ENCODE measurements at places on chromosomes 2 and 18. TPM values are rescaled to one million over a fixed set of nuclear protein-coding genes. Genes with fewer than 3 reads are reported as not detected.

- no peak for DNase-seq
These were observed 94.2 kb upstream of the SP3 start for GRCh38 chr2:174059178-174059883.

- peak; percentile 47 for DNase-seq
These were observed 14.9 kb upstream of the SNED1 start for GRCh38 chr2:240983361-240983995.

GRCh38 chr2:190996338-190996946 lies 17.5 kb downstream of the STAT1 start:
- DNase-seq = no peak

DNA sequence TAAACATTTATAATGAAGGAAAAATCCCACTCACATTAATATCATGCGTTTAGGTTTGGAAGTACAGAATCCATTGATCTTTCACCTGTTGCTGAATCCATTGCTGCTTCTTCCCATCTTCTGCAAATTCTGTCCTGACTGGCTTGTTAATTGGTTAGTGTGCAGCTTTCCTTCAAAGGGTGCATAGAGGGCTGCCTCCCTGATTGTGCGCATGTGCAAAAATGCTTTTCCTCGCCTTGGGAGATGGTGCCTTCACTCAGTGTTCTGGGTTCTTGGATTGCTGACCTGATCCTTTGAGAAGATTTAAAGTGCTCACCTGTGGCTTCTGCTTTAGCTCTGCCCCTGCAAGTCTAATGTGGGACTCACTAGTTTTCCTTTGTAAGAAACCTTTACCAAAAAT lies 231.2 kb downstream of the SNTG2 start:
- DNase-seq = no peak

- no peak for DNase-seq
These were observed 11.7 kb downstream of the FZD5 start for GRCh38 chr2:207758025-207758424.

GRCh38 chr18:23529604-23530003 lies 26.3 kb downstream of the RMC1 start:
- DNase-seq = no peak

DNA sequence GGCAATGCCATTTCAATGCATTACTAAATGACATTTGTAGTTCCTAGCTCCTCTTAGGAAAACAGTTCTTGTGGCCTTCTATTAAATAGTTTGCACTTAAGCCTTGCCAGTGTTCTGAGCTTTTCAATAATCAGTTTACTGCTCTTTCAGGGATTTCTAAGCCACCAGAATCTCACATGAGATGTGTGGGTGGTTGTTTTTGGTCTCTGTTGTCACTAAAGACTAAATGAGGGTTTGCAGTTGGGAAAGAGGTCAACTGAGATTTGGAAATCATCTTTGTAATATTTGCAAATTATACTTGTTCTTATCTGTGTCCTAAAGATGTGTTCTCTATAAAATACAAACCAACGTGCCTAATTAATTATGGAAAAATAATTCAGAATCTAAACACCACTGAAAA lies 45.3 kb downstream of the HADHB start:
- no peak for DNase-seq

GRCh38 chr18:67513280-67513679 lies 3.2 kb downstream of the DSEL start:
- no peak for DNase-seq

DNA sequence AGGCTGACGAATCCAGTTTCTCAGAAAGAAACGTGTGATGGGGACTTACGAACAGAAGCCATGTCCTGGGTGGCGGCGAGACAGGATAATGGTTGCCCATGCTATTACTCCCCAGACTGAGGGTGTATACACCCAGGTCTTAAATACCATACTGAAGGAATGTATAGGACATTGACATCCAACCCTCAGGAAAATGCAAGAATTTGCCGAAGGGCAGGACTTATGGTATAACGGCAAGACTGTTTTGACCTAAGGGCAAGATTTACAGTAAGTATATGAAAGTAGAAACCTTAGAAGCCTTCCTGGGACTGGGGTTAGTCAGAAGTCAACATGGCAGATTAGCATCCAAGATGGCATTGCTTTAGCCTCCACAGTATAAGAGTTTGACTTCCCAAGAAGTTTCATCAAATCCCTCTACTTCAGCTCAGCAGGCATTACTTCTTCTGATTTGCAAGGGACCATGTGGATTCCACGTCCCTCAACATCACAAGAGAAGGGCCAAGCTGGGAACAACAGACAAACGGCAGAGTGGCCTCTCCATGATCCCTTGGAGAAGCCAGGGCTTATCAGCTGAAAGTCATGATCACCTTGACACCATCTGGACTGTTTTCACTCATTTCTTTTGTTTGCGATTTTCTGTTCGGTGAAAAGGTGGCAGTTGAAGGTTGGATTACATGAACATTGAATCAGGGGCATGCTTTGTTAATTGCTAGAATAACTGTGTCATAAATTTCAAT lies 21.1 kb downstream of the ST3GAL5 start:
- DNase-seq = no peak

DNA sequence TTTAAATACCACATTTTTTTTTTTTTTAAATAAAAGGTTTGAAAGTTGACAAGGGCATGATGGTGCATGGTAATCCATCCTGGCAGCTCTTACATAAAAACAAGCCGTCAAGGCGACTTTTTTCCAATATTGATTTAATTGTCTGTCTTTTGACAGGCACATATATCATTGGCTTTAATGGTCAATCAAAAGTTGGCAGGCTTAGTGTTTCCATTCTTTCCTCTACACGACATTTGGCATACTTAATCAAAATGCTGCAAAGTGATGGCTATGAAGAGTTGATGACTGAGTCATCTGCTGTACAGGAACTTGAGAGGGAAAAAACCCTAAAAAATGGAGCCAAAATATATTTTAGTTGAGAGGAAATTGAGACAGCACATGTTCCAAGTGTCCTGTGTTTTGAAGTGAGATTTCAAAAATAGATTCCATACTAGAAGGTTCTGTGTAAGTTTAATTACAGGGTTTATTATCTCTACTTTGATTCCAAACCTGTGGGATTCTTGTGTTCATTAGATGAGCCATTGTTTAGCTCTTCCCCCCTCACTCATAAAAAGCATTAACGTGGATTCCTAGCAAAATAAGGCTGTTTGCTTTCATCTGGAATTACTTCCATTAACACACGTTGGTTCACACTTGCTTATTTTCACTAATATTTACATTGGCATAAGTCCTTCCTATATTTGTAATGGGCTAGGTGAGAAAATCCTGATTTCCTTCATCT lies 3.2 kb downstream of the TSHZ1 start:
- no peak for DNase-seq

Gene CLK1
- total RNA-seq = 62.8 TPM

Gene ACMSD
- total RNA-seq = 0.12 TPM

Gene SH3BP4
- 77.8 TPM for total RNA-seq

Gene NEU4
- total RNA-seq = not detected

Gene TCF7L1
- 1.7 TPM for total RNA-seq

Gene CABLES1
- 3.2 TPM for total RNA-seq

Gene SALL3
- not detected for total RNA-seq

Measured in pancreas (tissue), 10 donors.